ENCODE measurements at places on chromosomes 4 and X.

DNA sequence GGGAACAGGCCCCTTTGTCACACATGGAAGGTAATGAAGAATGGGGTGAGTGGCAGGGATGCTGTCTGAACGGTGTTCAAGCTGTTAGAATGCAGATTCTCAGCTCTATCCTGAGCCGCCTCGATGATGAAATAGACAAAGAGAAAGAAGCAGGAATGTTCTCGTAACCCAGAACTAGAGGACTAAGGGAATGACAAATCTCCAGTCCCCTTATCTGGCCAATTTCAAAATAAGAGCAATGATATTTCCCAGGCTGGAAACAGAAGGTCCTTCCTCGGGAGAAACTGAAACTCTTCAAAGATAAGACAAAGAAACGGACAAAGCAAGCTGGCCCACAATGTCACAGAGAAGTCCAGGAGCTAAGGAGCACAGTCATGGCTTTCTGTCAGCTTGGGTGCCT, 29.5 kb upstream of the MTNR1A start:
- DNase-seq, result no peak

DNA sequence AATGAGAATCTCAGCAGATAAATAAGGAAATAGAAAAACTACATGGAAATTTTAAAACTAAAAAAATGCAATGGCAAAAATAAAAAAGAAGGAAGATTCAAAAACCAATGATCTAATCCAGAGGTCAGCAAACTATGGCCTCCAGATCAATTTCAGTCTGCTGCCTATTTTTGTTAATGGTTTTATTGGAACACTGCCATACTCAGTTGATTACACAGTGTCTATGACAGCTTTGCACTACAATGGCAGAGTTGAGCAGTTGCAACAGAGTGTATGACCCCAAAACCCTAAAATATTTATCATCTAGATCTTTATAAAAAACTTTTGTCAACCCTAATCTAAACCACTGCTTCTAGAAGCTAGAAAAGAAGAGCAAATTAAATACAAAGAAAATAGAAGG, 170.3 kb downstream of the RAB28 start:
- no peak for DNase-seq

GRCh38 chr4:88719381-88719780, 21.8 kb upstream of the NAP1L5 start:
- no peak for DNase-seq

- DNase-seq, result no peak
These were observed 33.8 kb upstream of the NAP1L5 start for GRCh38 chr4:88731381-88731780.

- peak; percentile 43 for DNase-seq
These were observed 68.6 kb downstream of the CHST7 start for GRCh38 chrX:46642145-46642544.

- no peak for DNase-seq
These were observed 2.0 kb upstream of the THAP9 start for GRCh38 chr4:82898322-82899243.

- DNase-seq, result no peak
These were observed 107.3 kb upstream of the PABPC4L start for GRCh38 chr4:134308910-134309309.

DNA sequence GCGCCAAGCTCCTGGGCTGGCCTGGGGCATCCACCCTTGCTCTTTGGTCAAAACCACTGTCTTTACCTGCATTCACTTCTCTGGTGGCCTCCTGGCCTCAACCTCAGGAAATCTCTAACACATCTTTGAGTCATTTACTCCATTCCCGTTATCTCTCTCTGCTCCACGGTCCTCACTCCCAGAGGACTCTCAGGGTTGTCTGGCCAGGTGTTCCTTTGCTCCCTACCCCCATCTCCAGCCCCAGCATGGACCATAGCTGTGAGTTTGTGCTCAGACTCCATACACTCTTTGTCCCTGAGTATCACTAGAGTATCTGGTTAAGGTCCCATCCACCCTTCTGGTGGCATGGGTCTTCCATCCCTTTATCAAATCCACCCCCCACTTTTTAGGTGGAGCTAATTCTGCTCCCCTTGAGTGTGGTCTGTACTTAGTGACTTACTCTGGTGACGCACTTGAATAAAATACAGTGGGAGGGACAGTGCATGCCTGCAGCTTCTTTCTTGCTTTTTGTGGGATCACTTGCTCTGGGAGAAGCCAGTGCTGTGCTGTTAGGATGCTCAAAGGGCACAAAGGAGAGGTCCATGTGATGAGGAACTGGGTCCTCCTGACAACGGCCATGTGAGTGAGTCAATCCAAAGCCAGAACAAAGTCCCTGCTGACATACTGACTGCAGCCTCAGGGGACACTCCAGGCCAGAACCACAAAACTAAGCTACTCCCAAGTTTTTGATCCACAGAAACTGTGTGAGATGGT, 44.3 kb downstream of the IGFBP7 start:
- no peak for DNase-seq

GRCh38 chr4:148056879-148057278, 325.0 kb downstream of the ARHGAP10 start:
- DNase-seq, result no peak

DNA sequence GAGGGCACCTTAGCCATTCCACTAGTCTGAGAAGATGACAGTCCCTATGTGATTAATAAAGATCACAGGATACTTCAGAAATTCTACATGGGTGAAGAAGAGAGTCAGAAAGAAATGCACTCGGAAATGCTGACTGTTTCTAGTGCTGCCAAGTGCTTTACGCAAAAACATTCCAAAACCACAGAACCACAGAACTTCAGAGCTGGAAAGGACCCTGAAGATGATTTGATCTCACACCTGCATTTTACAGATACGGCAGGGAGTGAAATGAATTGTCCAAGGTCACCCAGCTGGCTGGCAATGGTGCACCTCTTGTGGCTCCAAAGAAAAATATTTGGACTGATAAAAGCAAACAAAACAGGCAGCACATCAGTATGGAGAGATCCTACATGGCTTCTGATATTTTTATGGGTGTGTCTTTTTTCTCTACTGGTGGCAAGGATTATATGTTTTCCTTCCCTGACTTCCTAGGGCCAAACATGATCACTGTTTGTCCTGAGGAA, 115.9 kb downstream of the MAML3 start:
- no peak for DNase-seq

DNA sequence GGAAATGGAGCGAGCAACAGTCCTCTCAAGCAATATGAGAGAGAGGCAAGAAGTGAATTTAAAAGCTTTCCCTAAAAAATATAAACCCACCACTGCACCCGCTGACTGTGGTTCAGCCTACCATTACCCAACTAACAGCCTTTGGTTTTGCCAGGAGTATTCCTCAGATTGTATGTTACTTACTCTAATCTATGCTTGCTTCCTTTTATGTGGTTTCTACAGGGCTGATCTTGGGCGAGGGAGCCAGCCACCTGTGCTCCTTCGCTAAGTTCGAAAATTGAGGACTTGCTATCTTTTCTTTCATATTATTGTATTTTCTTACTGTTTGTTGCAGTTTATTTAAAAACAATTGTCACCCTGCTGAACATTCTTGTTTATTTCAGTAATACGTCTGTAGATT, 101.1 kb downstream of the DDX53 start:
- no peak for DNase-seq

DNA sequence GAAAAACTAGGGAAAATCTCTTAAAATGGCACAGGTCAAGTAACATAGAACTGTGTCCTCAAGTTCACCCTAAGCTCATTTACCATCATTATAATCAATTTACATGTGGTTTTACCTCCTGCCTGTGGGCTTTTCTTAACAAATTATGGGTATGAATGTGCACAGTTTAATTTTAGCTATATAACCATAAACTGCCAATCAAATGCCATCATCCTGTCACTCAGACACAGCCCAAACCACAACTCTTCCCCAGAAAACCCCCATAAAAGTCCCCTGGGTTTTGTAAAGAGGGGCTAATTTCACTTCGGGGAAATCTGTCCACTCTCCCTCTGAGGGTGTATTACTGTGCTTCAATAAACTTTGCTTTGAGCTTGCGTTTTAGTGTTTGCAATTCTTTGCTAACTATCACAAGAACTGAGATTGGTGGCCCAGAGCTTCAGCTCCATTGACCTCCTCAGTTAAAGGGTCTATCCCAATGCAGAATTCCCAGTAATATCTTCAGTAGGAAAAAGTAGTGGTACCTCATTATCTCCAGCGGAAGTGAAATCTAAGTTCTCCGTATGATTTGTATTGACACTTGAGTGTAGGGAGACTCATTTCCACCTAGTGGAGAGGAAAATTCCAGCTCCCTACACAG, 394.6 kb downstream of the SPOCK3 start:
- DNase-seq, result no peak

- DNase-seq, result peak; percentile 4
These were observed 43.9 kb downstream of the CYSLTR1 start for GRCh38 chrX:78283511-78283910.

DNA sequence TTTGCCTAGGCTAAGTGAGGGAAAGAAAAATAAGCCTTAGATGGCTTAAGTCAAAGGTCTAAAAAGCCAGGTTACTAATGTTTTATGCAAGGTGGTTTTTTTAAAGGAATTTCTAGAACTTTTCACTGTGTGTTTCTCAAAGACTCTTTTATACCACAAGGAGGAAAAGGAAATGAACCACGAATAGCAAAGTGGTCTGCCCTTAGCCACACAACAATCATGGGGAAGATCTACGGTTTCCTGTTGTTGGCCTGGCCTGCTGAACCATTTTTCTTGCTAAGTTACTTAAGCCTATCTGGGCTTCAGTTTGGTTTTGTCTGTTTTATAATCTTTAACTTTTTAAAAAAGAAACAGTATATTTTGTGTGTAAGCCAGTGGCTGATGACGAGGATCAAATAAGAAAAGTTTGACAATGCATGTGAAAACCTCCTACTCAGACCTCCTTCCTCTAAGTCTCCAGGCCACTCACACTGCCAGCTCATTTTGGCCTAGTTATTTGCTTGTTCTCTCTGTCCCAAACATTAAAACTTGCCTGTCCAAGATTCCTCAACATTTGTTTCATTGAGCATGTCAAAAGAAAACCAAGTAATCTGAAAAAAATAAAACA, 56.7 kb upstream of the COL25A1 start:
- DNase-seq, result no peak

- no peak for DNase-seq
These were observed 276.3 kb upstream of the DKK2 start for GRCh38 chr4:107312366-107312765.

DNA sequence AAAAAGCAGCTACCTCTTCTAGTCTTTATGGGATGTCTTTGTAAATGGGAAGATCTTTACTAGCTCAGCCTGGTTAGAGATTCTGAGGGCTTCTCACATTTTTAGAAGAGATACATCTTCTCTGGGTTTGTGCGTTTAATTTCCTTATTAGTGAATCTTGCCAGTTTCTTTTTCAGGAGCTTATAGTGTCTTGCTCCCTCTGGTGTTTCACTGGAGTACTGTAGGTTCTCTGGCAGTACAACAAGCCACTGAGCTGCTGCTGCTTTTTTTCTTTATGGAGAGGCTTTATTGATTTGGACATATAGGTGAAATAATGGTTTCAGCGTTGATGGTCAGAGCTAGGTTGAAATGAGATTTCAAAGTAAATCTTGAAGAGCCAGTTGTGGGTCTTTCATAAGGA, 82.9 kb downstream of the LAS1L start:
- peak; percentile 51 for DNase-seq

DNA sequence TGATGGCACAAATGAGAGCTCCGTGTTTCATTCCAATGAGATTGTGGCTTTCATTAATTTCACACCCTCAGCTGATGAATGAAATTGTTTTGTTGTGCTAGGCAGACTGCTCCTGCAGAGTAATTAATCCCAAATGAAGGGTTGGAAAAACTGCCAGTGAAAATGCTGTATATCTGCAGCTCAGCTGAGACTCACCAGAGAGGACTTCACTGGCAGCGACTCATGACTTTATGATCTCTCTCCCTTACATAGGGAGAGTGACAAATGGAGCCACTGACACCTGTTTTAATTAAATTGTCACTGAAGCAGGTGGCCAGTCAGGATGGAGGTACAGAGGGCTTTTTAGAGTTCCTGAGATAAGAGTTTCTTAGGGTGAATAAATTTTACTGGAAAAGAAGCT, 24.8 kb downstream of the GRXCR1 start:
- no peak for DNase-seq

- no peak for DNase-seq
These were observed 48.4 kb downstream of the ARFIP1 start for GRCh38 chr4:152828122-152828521.

- DNase-seq, result peak; percentile 9
These were observed 19.2 kb downstream of the SUPT20HL2 start for GRCh38 chrX:24294619-24295018.

GRCh38 chrX:3550160-3550751, 163.2 kb downstream of the PRKX start:
- DNase-seq, result peak; percentile 27

DNA sequence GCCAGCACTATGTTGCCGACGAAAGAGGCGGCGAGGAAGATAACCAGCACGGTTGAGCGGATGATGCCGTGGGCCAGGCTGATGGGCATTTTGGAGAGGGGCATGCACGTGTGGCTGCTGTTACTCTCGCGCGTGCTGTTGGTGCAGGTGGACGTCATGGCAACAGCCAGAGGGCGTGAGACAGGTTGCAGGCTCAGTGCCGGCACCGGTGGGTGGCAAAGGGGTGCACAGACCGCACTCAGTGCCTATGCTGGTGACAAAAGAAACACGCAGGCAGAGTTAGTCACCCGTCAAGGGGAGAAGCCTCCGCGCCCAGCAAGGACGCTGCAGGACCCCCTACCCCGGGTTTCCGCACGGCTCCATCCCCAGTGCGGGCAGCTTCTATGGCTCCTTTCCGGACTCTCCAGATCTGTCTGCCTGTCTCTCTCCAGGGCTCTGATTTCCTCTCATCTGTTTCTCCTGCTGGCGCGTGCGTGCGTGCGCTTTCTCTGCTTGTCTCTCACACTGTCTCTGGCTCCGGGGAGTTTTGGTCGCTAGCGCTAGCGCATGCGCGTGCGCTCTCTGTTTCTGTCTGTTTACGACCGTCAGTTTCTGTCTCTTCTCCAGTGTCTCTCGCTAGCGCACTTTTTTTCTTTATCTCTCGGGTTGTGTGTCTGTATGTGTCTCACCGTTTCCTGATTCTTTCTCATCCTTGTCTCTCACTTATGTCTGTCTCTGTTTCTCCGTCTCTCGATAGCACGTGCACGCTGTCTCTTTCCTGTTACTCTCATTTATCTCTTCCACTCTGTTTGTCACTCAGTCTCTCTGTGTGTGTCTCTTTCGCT, 2.1 kb downstream of the GPR101 start:
- peak; percentile 84 for DNase-seq

- peak; percentile 22 for DNase-seq
These were observed 39.0 kb downstream of the ENPEP start for GRCh38 chr4:110514889-110515479.

- DNase-seq, result no peak
These were observed 4.2 kb downstream of the CENPVL3 start for GRCh38 chrX:51614353-51615012.

- no peak for DNase-seq
These were observed 186.8 kb downstream of the TMA16 start for GRCh38 chr4:163681208-163681821.

DNA sequence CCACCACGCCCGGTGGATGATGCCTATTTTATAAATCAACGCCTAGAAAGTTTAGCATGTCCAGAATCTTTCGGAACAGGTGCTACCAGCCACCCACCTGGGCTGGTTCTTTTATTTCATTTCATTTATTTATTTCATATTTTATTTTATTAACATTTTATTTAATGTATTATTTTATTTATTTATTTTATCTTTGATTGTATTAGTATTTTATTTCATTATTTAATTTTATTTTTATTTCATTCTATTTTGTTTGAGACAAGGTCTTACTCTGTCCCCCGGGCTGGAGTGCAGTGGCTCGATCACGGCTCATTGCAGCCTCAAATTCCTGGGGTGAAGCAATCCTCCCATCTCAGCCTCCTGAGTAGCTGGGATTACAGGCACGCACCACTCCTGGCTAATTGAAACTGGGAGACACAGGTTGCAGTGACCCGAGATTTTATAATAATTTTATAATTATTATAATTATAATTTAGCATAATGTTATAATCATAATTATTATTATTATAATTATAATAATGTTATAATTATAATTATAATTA, 187.2 kb downstream of the SHOX start:
- no peak for DNase-seq

All from NCI-H524 (cell line).